ENCODE measurements at places on chromosomes 1 and 21.

DNA sequence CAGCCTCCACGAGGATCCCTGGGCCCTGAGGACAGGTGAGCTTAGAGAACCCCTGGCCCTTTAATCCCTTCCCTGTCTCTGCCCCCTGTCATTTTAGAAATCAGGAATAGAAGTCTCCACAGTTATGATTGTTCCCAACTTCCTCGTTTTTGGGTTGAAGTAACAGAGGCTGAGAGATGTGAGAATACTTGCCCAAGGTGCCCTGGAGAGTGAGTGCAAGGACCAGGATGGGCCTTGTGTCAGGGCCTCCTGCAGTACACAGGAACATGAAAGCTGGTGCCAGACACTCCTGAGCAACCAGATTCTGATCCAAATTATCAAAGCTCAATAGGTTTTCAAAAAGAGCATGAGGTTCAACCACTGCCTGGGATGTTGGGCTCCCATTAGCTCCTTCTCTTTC, 10.1 kb downstream of the HLX start:
- DNase-seq, result no peak

GRCh38 chr1:245025525-245025924, 129.3 kb upstream of the KIF26B start:
- DNase-seq, result no peak

DNA sequence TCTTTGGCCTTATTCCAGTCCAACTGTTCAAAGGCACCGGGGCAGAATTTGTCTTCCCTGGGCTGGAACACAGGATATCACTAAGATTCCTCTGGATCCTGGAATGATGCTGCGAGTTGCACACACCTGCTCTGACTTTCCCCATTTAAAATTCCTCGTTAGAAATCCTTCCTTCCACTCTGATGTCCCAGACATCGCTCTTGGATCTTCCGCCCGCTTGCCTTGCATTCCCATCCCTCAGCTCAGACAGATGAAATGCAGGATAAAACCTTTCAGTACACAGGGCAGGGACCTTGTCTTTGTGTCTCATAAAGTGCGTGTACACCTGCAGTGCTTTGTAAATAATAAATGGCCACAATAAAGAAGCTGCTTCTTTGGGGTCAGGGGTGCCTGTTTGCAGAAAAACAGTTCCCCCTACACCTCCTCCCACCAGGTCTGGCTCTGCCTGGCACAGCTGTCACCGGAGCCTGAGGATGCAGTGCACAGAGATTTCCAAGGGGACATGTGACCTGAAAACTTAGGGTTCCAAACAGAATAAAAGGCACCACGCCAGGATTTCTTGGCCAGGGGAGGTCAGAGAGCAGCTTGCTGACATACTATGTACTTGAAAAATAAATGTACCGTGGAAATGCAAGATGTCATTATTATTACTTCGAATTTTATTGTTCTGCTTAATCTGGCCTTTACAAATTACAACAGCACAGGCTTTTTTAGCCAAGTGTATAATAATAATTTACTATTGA, 62.9 kb upstream of the SYT6 start:
- no peak for DNase-seq

GRCh38 chr1:203056516-203056915, 29.3 kb downstream of the MYOG start:
- DNase-seq, result no peak

DNA sequence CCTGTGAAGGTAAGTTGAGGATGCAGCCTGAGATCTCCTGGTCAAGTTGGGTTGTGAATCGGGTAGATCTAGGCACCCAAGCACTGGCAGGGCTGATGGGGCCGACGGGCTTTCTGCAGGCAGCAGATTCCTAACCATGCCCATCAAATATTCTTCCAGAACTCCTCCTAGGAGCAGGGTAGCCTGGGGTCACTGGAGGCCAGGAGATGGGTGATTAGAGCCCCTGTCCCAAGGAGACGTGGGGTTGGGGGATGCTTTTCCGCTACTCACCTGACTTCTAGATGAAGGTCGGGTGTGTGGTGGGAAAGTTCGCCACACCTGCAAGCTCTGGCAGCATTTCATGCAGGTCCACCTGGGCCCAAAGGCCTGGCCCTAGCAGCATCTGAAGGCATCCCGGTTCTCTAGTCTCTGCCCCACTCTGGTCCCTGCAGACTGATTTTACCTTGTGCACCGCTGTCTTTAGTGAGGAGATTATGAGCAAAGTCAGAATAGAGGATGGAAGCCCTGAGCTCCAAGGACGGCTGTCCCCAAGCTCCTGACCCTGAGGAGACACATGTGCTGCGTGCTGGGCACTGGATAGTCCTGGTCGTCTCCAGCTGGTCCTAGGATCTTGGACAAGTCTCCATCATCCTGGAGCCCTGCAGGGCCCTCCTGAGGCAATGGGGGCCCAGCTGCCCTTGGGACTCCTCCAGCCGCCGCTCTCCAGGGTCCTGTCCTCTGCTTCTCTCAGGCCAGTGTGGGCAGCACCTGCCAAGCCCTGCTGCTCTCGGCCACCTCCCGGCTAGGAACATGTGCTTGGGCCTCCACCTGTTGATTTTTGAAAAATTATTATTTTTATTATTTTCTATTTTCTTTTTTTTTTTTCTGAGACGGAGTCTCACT, 21.8 kb upstream of the C2CD2 start:
- no peak for DNase-seq

GRCh38 chr1:8866792-8867415, 11.6 kb downstream of the ENO1 start:
- DNase-seq, result no peak

DNA sequence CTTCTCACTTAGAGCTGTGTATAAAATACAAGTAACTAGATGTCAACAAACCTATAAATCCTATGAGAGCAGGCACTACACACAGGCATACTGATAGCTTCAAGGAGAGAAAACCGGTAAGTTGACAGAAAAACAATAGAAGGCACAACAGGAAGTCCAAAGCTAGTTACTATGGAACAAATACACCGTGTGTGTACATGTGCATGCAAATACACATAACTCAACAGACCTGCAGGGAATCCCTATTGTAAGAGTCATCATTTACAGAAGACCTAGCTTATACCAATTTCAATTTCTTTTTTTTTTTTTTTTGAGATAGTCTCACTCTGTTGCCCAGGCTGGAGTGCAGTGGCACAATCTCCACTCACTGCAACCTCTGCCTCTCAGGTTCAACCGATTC, 26.3 kb downstream of the JAK1 start:
- DNase-seq, result no peak

DNA sequence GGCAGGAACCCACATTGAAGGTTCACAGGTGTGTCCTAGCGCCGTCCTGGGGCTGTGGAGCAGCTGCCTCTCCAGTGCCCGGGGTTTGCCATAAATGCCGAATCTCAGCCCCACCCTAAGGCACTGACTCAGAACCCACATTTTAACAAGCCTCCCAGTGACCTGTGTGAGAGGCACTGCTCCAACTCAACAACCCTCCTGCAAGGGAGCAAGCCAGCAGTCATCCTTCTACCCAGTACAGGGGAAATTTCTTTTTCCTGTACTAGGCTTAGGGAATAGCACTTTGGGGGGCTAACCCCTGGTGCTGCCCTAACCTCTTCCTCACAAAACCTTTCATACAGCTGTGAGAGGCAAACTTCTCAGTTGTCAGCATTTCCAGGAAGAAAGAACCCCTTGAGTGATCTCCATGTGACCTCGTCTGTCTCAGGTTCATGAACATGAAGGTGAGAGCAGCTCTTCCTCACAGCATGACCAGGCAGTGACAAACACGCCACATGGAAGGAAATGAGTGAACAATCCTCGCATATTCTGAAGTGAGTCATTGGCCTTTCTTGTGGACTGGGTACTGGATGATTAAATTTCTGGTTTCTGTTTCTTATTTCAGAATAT, 11.4 kb upstream of the BCAR3 start:
- peak; percentile 93 for DNase-seq

- no peak for DNase-seq
These were observed 19.7 kb upstream of the ATP13A2 start for GRCh38 chr1:17031436-17031835.

GRCh38 chr1:91273875-91274274, 130.8 kb downstream of the HFM1 start:
- DNase-seq, result no peak

GRCh38 chr1:154808909-154809262, 61.2 kb downstream of the KCNN3 start:
- peak; percentile 74 for DNase-seq

- DNase-seq, result peak; percentile 11
These were observed at the start of gene SPRTN for GRCh38 chr1:231338270-231339128. TSS of gene SPRTN (plus strand) at chr1:231338293. CDS start at chr1:231338384, 91 bp downstream.

DNA sequence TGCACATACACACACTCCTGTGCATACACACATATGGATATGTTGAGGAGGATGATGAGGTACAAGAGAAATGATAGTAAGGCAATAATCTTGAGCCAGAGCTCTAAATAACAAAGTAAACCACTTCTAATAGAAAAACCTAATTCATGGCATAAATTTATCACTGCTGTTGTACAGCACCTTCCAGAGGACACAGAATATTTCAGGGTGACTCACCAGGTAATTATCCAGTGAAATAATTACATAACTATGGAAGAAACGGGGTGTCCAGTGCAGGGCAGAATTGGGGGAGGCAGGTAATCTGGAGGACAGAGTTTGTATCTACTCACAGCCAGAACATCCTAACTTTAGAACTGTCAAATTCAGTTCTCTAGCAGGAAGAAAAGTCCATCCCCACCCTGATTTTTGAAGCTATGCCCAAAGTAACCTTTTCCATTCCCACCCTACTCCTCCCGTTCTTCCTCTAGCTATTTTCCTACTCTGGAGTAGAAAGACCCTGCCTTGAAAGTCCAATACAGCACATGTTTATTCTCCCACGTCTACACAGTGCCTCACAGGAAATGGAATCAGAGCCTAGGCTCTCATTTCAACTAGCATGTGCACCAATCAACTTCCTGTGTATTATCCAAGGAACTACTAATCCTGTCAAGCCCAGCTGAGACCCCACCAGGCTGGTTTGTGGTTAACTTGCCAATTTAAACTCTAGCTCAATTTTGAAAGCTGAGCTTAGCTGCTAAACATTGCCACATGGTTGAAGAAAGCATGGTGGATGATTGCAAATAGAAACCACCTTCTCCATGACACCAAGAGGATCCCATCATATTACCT, 96.6 kb downstream of the PTPN14 start:
- DNase-seq, result peak; percentile 89
